ENCODE measurements at places on chromosomes 7 and 10. TPM values are rescaled to one million over a fixed set of nuclear protein-coding genes. Genes with fewer than 3 reads are reported as not detected.

The KLF14 gene
- total RNA-seq, result not detected

- peaks cover 58% of the 10 kb centered on the region for H3K4me1 ChIP-seq
- no peak for DNase-seq
- H3K27ac ChIP-seq, result no peak overlapping the region
- peaks cover 8% of the 10 kb centered on the region for H3K27me3 ChIP-seq
- H3K4me3 ChIP-seq, result no peak overlapping the region
Observed at GRCh38 chr10:101837748-101838147, 5.9 kb downstream of the KCNIP2 start.

- H3K4me3 ChIP-seq, result no peak overlapping the region
- H3K36me3 ChIP-seq, result no peaks in the 10 kb centered on the region
- peaks cover 37% of the 10 kb centered on the region for H3K4me1 ChIP-seq
- no peak overlapping the region for H3K27ac ChIP-seq
- peak; percentile 56 for DNase-seq
Observed at GRCh38 chr7:157495594-157495993, 158.8 kb downstream of the DNAJB6 start.

- no peaks in the 10 kb centered on the region for H3K4me1 ChIP-seq
- no peaks in the 10 kb centered on the region for H3K27me3 ChIP-seq
- no peak overlapping the region for H3K27ac ChIP-seq
Observed at GRCh38 chr7:153529651-153530165, 522.5 kb upstream of the DPP6 start.

The HTR5A gene
- total RNA-seq, result not detected

DNA sequence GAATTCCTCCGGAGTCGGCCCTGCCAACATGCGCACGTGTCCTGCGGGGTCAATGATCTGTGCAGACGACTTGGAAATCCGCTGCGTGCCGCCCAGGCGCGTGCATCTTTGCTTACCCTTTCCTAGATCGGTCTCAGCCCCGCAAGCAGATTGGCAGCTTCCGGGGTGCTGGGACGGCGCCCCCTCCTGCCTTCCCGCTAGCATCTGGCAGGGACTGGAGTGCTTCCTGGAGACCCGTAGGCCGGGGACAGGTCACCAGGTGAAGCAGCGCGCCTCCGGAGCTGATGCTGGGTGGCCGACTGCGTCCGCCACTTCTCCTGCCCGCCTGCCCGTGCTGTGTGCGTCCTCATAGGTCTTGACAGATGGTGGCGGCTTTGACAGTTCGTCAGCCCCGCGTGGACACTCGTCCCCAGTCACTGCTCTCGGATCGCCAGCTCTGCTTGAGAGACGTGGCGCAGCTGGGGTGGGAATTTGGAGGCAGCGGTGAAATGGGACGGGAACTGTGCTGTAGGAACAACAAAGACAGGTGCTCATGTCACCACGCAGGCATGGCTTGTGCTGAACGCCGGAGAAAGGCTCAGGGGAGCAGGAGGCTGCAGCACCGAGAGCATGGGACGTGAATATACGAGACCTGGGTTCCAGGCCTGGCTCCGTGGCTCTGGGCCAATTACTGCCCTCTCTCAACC, 21.9 kb upstream of the KCNK18 start:
- H3K27me3 ChIP-seq, result peaks cover 25% of the 10 kb centered on the region
- peak overlapping the region; percentile 66 for H3K4me3 ChIP-seq
- H3K36me3 ChIP-seq, result no peaks in the 10 kb centered on the region
- peaks cover 17% of the 10 kb centered on the region for H3K4me1 ChIP-seq
- peak; percentile 33 for DNase-seq

DNA sequence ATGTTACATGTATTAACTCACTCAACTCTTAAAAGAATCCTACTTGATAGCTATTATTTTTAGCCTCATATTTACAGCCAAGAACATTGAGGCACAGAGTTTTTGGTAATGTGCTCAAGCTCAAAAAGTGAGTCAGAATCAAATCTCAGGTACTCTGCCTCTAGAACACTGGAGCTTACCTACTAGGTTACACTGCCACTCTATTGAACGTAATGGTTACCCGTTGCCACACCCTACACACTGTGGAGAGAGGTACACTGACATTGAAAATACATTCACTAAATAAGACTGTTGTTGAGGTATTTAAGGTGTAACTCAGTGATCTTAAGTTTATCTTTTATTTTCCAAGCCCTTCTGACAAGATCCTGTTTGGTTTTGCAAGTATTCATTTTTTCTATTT, 17.9 kb downstream of the SLC26A3 start:
- H3K36me3 ChIP-seq, result no peaks in the 10 kb centered on the region
- no peaks in the 10 kb centered on the region for H3K27me3 ChIP-seq
- H3K27ac ChIP-seq, result no peak overlapping the region

GRCh38 chr10:26860102-26860442, 686 bp downstream of the ABI1 start:
- H3K27ac ChIP-seq, result peak overlapping the region; percentile 91
- peak; percentile 74 for DNase-seq
- no peaks in the 10 kb centered on the region for H3K36me3 ChIP-seq
- peaks cover 28% of the 10 kb centered on the region for H3K4me1 ChIP-seq
- peak overlapping the region; percentile 90 for H3K4me3 ChIP-seq
- H3K27me3 ChIP-seq, result peaks cover 3% of the 10 kb centered on the region

DNA sequence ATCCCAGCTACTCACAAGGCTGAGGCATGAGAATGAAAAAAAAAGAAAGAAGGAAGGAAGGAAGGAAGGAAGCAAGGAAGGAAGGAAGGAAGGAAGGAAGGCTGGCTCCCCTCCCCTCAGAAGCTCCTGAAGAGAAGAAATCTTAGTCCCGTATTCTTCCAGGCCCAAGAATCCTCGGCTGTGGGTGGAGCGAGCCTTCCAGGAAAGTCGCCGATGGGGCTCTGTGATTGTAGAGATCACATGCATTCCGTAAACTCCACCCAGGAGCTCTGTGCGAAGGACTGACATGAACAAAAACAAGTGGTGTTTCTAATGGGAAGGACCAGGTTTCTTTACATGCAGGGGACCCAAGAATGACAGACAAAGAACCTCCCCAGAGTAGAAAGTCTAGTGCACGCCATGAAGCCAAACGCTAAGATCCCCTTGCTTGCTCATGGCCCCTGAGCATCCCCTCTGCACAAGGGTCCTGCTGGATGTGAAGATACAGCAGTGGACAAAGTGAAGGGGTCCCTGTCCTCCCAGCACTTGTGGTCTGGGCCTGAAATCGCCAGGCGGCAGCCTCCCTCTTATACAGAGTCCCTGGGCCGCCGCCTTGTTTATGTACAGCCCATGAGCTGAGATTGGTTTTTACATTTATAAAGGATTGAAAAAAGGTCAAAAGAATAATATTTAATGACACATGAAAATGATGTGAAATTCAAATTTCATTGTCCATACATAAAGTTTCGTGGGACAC, 25.2 kb downstream of the CNPY1 start:
- DNase-seq, result no peak
- H3K27ac ChIP-seq, result no peak overlapping the region
- no peaks in the 10 kb centered on the region for H3K36me3 ChIP-seq
- H3K27me3 ChIP-seq, result peaks cover 12% of the 10 kb centered on the region

DNA sequence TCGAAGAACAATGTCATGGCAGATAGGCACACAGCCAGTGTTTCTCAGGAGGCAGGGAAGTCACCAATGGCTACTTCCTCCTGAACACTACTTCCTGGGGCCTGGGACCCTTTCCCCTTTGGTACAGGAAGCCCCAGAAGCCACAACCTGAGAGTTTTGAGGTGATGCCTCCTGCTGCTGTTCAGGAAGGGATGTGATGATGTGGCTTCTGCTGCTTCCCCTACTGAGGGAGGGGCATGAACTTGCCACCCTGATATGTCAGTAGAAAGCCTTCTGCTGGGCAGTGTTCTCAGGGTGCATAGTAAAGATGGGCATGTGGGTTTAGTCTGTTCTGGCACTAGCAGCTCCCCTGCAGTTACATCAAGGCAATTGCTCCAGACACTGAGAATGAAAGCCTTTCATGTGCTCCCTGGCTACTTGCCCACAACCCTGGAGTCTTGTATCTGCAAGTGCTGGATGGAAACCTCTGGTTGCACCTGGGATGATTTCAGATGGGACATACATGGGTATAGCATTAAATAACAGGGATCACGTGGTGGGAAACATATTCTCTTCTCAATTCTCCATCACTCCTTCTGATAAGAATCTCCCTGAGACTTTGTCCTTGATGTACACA, 69.3 kb downstream of the ADRA2A start:
- H3K27me3 ChIP-seq, result no peaks in the 10 kb centered on the region
- no peaks in the 10 kb centered on the region for H3K36me3 ChIP-seq
- no peak overlapping the region for H3K27ac ChIP-seq
- no peak overlapping the region for H3K4me3 ChIP-seq
- DNase-seq, result peak; percentile 5

DNA sequence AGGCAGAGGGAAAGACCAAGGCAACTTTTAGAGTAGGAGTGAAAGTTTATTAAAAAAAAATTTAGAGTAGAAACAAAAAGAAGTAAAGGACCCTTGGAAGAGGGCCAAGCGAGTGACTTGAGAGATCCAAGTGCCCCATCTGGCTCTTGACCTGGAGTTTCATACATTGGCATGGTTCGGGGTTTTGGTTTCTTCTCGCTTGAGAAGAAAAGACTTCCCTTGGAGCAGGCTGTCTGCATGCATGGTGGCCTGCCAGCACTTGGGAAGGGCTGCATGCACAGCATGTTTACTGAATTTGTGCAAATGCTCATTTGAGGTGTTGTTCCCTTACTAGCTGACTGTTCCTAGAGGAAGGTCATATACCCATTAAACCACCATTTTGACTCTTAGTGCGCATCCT, 8.8 kb upstream of the ADO start:
- H3K4me3 ChIP-seq, result no peak overlapping the region
- H3K4me1 ChIP-seq, result peaks cover 2% of the 10 kb centered on the region
- DNase-seq, result no peak
- no peaks in the 10 kb centered on the region for H3K36me3 ChIP-seq

- no peaks in the 10 kb centered on the region for H3K36me3 ChIP-seq
- peaks cover 19% of the 10 kb centered on the region for H3K27me3 ChIP-seq
- H3K4me1 ChIP-seq, result peaks cover 2% of the 10 kb centered on the region
Observed at GRCh38 chr7:29140873-29141468, 5.4 kb downstream of the CPVL start.

- no peak for DNase-seq
- H3K27ac ChIP-seq, result no peak overlapping the region
- no peak overlapping the region for H3K4me3 ChIP-seq
- H3K4me1 ChIP-seq, result no peaks in the 10 kb centered on the region
Observed at GRCh38 chr10:32237644-32238345, 109.2 kb downstream of the EPC1 start.

GRCh38 chr7:117230276-117231046, 92.4 kb downstream of the WNT2 start:
- no peaks in the 10 kb centered on the region for H3K36me3 ChIP-seq
- H3K27ac ChIP-seq, result no peak overlapping the region
- H3K4me1 ChIP-seq, result no peaks in the 10 kb centered on the region

The IKZF1 gene
- 295 TPM for total RNA-seq

GRCh38 chr7:150903606-150904005, 51.3 kb downstream of the AOC1 start:
- H3K4me3 ChIP-seq, result no peak overlapping the region
- H3K27ac ChIP-seq, result no peak overlapping the region
- H3K4me1 ChIP-seq, result peaks cover 4% of the 10 kb centered on the region
- DNase-seq, result peak; percentile 45

GRCh38 chr7:1204460-1205140, 28.1 kb upstream of the UNCX start:
- H3K4me3 ChIP-seq, result no peak overlapping the region
- H3K36me3 ChIP-seq, result no peaks in the 10 kb centered on the region
- H3K4me1 ChIP-seq, result no peaks in the 10 kb centered on the region
- peaks cover 7% of the 10 kb centered on the region for H3K27me3 ChIP-seq
- H3K27ac ChIP-seq, result no peak overlapping the region

- no peaks in the 10 kb centered on the region for H3K36me3 ChIP-seq
- H3K27me3 ChIP-seq, result no peaks in the 10 kb centered on the region
- no peaks in the 10 kb centered on the region for H3K4me1 ChIP-seq
- DNase-seq, result no peak
Observed at GRCh38 chr7:82049891-82050533, 280.2 kb upstream of the HGF start.

The MYOF gene
- total RNA-seq, result 4.9 TPM

The SPOCK2 gene
- total RNA-seq, result 134 TPM

- no peaks in the 10 kb centered on the region for H3K36me3 ChIP-seq
- H3K27me3 ChIP-seq, result no peaks in the 10 kb centered on the region
- no peak overlapping the region for H3K27ac ChIP-seq
Observed at GRCh38 chr7:138127996-138128395, 51.7 kb downstream of the AKR1D1 start.

GRCh38 chr10:103636492-103636891, 143.0 kb downstream of the NEURL1 start:
- H3K36me3 ChIP-seq, result no peaks in the 10 kb centered on the region
- H3K4me3 ChIP-seq, result no peak overlapping the region
- no peaks in the 10 kb centered on the region for H3K27me3 ChIP-seq
- H3K27ac ChIP-seq, result no peak overlapping the region
- DNase-seq, result no peak

The SEMA3D gene
- not detected for total RNA-seq

DNA sequence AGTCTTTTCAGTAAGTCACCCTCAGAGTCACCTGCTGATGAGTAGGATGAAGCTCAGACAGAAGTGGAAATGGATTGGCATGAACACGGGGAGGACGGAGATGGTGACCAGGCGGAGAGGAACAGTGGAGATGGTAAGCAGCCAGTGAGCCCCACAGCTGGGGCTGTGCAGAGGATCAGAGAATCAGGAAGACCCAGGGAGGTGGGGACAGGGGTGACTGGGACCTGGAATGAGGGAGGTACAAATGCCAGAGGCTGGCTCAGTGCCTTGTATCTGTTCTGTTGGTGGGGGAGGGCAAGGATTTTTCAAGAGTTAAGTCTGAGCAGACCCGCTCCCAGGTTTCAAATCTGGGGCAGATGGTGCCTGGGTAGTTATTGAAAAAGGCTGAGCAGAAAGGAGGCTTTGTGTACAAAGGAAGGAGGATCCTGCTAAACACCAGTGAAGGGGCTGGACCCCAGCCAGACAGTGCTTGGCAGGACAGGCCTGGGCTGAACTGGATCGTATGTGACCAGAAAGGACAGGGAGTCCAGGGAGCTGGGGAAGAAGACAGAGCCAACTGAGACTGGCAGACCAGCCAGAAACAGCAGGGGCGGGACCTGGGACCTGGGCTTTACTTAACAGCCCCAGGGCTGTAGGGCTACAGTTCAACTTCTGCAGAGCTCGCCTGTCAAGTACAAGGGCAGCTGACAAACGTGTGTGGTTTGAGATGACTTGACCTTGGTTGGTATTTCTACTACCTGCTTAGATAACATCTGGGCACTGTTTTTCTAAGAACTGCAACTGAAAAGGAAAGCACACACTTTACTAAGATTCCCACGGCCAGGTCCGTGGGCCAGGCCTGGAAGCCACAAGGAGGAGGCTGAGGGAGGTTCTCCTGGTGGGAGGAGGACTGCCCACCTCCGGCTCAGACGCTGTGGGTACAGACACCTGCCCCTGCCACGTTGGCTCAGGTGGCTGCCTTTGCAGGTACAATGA, 13.2 kb upstream of the FRMPD2 start:
- peaks cover 10% of the 10 kb centered on the region for H3K27me3 ChIP-seq
- no peak overlapping the region for H3K27ac ChIP-seq
- H3K4me3 ChIP-seq, result no peak overlapping the region
- DNase-seq, result no peak
- no peaks in the 10 kb centered on the region for H3K36me3 ChIP-seq

- H3K27ac ChIP-seq, result no peak overlapping the region
- H3K4me3 ChIP-seq, result no peak overlapping the region
- H3K4me1 ChIP-seq, result no peaks in the 10 kb centered on the region
- H3K27me3 ChIP-seq, result no peaks in the 10 kb centered on the region
- no peaks in the 10 kb centered on the region for H3K36me3 ChIP-seq
Observed at GRCh38 chr7:112116894-112117293, 89.3 kb downstream of the DOCK4 start.

- no peaks in the 10 kb centered on the region for H3K36me3 ChIP-seq
Observed at GRCh38 chr10:61825001-61825400, 76.5 kb upstream of the ARID5B start.
